ENCODE measurements at places on chromosomes 3 and 15.

DNA sequence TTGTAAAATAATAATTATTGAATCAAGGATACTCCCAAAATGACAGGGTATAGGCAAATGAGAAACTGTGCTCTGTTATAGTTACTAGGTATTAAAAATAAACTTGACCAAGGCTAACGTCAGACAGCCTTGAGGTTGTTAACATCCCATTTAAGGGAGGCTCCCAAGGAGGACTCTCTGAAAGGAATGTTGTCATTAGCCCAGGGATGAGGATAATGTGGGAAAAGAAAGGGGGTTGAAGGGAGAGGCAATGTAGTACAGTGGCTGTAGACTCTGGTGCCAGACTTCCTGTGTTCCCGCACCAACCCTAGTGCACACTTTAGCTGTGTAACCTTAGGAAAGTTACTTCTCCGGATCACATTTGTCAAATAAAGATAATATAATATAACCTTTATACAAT lies 47.0 kb upstream of the RARB start:
- no peak for DNase-seq

DNA sequence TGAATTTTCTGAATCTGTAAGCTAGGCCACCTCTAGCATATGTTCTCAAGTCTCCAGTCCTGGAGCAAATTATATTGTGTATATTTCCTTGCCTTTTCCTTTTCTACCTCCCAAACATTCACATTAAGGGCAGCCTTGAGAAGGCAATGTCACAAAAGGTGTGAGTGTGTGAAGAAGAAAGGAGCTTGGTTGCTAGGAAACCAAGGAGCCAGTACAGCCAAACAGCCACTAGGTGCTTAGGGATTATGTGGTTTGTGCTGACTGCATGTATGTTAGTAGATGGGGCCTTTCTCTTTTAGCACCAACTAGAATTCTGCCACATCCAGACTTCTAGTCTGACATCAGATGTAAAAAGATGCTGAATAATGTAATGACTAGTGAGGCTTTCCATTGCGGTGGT lies 118.8 kb upstream of the DAZL start:
- no peak for DNase-seq

DNA sequence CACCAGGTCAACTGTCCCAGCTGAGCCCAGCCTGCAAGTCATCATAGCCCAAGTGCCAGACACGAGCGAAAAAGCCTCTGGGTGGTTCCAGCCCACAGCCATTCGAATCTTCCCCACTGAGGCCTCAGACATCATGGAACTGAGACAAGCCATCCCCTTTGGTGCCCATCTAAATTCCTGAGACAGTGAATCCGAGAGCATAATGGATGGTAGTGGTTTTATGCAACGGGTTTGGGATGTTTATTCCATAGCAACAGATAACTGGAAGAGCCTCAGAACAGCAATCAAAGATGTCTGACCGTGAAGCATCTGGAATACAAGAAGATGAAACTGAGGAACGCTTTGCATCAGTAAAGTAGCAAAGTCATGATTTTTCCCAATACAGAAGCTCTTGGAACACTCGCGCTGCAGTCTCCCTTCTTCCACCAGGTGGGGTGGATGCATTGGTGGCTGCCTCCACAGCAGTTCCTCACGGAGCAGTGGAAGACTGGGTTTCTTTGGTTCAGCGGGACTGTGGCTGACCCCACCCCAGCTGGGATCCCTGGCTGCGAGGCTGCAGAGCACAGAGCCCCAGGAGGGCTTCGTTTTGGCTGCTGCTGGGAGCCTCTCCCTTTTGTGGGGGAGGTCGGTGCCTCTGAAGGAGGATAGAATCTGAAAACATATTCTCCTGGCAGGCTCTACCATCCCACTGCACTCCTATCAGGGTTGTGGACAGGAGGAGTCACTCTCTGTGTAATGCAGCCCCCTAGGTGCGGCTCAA lies 26.4 kb upstream of the PDE8A start:
- peak; percentile 50 for DNase-seq

GRCh38 chr3:105436687-105437086 lies 70.0 kb downstream of the ALCAM start:
- no peak for DNase-seq

GRCh38 chr3:42254566-42254965 lies 11.4 kb downstream of the CCK start:
- DNase-seq, result no peak
